Posterior vena cava (tissue), 2 donors: ENCODE measurements at places on chromosomes 5 and 9. TPM values are rescaled to one million over a fixed set of nuclear protein-coding genes. Genes with fewer than 3 reads are reported as not detected.

FBP1 gene
- total RNA-seq = 4.7 TPM

GRCh38 chr5:126104341-126104740 lies 318.9 kb upstream of the GRAMD2B start:
- DNase-seq = no peak

- no peak for DNase-seq
These were observed 271.3 kb downstream of the ZSWIM6 start for GRCh38 chr5:61603211-61603908.

DNA sequence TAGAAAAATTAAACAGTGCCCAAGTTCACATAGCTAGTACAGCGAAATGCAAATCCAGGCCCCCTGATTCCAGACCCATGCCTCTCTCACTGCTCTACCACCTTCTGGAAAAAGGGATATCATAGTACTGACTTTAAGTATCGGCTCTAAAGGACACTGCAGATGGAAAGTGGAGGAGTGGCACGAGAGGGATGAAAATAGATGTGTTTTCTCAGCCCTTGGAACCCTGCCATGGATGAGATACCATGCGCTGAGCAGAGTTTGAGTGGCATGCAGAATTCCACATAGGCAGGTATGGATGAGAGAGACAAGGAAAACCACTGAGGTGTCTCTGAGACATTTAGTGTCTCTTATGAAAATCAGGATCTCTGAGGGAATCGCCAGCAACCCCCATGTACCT lies 18.8 kb downstream of the CKMT2 start:
- no peak for DNase-seq

DNA sequence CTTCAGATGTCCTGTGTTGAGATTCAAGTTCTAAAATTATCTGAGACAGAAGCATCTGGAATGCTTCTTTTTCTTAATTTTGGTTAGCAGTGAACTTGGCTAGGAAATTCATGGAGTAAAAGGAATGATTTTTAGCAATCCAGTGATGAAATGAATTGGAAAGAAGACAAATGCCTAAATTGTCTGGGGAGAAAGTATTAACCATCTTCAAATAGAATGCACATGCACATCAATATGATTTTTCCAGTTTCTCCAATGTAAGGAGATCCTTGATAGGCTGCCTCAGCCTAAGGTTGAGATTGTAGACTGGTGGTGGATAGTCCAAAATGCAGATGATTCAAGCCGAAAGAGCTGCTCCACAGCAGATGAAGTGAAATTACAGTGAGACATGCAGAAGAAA lies 106.7 kb downstream of the PCSK5 start:
- DNase-seq = no peak

DNA sequence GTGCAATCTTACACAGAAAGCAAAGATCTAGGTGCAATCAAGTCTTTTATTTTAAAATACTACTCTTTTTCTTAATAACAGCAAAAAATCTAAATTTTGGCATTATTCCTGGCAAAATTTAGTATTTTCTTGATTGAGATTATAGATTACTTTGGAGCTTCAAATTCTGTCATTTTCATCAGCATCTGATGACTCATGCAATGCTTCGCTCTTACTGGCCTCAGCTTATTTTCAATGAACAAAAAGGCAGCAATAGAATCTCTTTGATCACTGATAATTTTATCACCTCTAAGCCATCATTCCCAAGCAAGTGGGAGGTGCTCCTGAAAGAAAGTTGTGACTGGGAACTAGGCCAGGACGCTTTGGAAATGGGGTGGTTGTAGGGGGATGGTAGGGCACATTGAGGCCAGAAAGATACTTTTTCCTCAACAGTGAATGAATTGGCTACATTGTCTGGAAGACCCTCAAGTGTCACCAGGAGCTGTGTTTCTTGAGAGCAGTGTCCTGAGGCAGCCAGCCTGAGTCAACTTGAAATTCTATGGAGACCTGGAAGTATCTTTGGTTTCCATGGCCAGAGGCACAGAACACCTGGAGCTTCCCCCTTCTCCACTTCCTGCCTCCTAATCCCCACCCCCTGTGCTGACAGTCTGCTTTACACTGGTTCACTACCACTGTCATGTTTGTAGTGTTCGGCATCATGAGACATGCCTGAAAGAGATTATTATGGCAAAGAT lies 46.9 kb upstream of the APC start:
- DNase-seq = no peak
